ENCODE measurements at places on chromosomes 3 and 15.

GRCh38 chr15:63818191-63818590 lies 15.6 kb downstream of the HERC1 start:
- no peak for DNase-seq

DNA sequence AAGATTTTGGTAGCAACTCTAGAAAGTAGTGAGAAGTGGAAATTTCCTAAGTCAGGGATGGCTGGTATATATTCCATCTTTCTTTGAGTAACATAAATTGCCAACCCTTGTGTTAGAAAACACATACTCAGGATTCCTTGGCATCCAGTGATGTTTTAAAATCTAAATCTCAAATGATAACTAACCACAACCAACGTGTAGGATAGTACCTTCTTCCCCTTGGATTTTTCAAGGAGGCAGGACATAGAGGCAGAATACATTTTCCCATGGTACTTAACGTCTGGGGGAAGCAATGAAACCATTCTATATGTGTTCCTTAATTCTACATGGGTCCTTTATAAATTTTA lies 93.4 kb downstream of the WDR76 start:
- DNase-seq: no peak

DNA sequence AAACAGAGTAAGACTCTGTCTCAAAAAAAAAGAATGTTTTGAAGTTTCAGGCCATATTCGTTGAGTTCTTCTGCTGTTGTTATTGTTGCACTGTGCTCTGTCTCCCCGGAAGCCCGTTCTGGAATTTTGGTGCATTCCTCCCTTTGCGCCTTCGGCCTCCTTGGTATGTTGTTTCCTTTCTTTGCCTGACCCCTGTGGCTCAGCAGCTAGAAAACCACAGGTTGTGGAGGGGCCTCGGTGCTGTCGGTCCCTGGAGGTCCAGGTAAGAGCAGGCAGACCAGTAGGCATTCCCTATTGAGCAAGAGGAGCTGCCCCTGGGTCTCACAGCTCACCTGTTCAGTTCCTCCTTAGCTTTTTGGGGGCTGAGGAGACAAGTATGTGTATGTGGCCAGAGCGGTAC lies 51.0 kb upstream of the DLG1 start:
- no peak for DNase-seq

GRCh38 chr3:27726240-27726639 lies 4.1 kb upstream of the EOMES start:
- DNase-seq: no peak

GRCh38 chr15:91022832-91023129 lies 387 bp upstream of the VPS33B start:
- DNase-seq: no peak

- no peak for DNase-seq
Observed at GRCh38 chr3:50486219-50486888, 17.1 kb downstream of the CACNA2D2 start.

DNA sequence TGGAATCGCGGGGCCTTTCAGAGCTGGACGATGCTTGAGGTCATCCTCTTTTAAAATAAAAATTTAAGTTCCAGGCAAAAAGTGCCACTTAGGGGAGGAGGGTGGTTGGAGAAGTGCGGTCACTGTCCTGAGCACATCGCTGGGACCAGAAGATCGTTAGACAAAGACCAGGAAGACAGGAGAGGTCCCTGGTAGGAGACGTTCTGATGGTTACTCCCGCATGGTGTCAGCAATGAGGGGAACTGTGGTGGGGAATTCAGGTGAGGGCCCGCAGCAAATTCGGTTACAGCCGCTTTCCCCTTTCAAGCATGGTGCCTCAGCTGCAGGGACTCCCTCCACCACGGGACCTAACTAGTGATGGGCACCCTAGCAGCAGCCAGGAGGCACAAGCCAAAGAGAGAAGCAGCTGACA lies 1.0 kb upstream of the ISY1 start:
- DNase-seq: no peak

GRCh38 chr3:125160606-125161371 lies 51.8 kb downstream of the SLC12A8 start:
- DNase-seq: no peak

DNA sequence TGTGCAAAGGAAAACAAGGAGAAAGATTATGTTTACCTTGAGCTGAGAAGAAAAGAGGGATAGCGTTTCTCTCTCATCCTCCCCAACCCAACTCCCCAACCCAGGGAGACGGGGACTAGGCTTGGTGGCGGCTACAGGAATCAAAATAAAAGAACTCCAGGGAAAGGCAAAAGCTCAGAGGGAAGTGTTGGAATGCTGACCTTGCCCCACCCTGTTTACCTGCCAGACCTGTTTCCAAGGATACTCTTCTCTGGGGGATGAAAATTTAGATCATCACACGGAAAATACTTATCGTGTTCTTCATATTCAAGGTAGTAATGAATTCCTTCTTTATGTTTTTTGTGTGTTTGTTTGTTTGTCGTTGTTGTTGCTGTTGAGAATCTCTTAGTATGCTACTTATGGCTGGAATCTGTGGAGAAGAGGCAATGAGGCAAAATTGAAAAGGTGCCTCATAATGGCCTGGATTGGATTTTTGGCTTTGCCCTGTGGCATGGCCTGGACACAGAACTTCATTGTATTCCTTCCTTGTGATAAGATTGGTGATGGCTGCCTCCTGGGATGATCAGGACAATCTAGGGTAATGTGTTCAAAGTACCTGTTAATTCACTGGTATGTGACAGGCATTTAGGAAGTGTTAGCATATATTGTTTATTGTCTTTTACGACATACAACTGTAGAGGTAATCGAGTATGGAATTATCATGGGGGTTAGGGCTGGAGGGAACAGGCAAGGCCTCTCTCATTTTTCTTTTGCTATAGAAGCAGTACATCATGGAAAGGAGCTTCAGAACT lies 11.1 kb upstream of the TPRG1 start:
- no peak for DNase-seq

DNA sequence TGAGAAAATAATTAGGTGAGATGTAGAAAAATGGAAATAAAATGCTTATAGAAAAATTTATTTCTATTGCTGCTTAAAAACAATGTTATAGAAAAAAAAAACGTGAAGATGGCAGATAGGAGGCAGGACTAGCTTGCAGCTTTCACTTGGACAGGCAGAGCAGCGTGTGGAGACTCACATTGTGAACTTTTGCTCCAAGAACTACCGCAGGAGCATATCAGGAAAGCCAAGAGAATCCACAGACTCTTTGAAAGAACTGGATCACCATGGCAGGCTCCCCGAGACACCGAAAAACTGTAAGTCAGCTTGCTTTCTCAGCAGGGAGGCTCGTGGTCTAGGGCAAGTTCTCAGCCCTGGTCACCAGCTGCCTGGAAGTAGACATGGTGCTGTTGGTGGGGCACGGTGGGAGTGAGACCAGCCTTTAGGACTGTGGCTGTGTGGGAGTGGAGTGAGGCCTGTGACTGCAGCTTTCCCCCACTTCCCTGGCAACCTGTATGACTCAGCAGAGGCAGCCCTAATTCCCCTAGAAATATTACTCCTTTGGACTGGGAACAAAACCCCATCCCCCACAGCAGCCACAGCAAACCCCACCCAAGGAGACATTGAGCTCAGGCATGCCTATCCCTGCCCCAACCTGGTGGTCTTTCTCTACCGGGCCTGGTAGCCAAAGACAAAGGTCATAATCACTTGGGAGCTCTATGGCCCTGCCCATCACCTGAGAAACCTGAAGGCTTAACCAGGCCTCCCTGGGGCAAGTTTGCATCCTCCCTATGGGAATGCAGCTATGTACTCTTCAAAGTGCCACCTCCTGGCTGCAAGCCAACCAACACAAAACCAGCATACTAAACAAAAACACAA lies 22.8 kb downstream of the STRIT1 start:
- DNase-seq: no peak

- no peak for DNase-seq
Observed at GRCh38 chr15:33561407-33561806, 250.6 kb downstream of the RYR3 start.

GRCh38 chr15:32849769-32850668 lies 132.2 kb downstream of the GREM1 start:
- DNase-seq: no peak

DNA sequence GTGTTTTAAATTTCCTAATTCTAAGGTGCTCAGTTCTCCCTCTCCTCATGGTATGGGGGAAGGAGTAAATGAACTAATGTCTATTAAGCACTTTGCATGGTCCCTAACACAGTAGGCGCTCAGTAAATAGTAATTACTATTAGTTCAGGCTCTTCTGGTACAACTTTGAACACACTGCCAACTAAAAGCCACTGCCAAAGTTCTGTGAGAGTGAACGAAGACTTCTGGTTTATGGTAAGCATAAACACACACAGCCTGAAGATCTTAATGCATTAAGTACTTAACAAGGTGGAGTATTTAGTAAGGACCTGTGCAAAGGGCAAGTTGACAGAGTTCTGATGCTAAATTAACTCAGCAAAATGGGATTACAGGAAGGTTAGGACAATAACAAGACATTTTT lies 24.7 kb downstream of the RARB start:
- DNase-seq: no peak

DNA sequence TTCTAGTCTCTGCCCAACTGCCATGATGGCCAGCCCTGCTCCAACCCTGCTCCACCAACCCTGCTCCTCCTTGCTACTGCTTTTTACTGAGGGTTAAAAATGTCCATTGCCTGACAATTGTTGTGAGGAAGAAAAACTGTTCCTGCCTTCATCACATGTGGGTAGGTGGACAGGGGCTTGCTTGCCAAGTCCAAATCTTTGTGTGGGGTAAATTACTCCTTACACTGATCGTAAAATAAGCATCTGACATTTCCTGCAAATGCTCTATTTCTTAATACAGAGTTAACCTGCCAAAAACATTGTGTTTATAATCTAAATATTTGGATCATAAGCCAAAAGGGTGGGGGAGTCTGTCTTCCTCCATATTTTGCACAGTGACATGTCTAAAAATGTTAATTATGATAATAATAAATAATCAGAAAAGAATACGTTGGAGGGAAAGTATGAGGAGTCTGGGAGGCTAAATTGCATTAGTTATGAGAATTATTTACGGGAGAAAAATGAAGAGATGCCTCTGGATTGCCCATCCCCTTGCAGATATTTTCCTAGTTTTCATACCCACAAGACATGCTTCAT lies 242.5 kb upstream of the TBL1XR1 start:
- no peak for DNase-seq

GRCh38 chr15:91549581-91549980 lies 303.9 kb upstream of the SLCO3A1 start:
- no peak for DNase-seq

- DNase-seq: no peak
Observed at GRCh38 chr15:94294556-94294955, 63.2 kb downstream of the MCTP2 start.

All from coronary artery (tissue), 2 donors.